ENCODE measurements at places on chromosomes 2 and 18.

DNA sequence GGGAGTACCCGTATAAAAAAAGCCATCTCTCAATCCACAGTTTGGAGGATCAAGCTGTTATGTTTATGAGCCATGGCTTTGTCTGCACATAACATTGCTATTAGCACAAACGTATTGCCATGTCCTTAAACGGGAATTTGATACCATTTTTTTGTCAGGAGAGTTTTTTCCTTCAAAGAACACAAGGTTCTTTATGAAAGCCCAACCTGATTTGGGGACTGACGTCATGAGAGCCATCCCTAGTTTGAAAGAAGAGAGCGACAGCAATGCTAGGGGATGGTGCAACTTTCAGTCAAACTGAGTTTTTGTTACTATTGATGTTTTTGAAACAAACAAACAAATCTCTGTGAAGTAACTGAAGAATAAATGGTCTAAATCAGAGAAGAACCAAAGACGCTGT, 376.6 kb downstream of the EIPR1 start:
- no peak for DNase-seq

DNA sequence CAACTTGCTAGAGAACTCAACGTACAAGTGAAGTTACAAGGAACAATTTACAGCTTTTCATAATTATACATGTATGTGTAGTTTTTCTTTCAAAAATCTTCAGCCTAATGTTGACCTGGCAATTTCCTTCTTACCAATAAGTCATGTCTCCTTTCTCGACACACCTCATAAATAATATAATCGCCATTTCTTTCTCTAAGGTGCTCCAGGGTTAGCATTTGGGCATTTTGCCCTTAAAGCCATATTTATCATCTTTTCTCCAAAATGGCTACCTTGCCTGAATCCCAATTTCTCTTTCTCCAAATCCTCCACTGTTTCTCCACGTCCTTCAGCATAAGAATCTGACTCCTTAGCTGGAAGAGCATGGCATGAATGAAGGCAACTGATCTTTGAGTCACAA, 50.3 kb upstream of the RAB27B start:
- DNase-seq: no peak

DNA sequence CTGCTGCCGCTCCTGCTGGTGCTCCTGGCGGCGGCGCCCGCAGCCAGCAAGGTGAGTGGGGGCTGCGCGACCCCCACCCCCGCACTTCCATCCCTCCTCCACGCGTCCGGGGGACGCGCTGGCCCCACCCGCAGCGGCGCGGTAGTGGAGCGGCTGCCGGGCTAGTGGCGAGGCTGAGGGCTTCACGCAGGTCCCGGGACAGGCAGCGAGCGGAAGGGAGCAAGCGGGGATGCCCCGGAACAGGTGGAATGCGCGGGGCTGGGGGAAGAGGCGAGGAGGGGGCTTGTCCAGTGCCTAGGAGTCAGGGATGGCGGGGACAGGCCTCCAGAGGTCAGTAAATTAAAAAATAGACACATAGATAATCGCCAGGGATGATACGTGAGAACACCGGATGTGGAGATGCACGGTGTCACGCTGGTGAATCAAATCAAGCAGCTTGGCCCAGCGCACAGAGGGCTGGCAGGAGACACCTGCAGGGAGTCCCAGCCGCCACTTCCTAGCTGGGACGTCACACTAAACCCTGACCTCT, 403 bp downstream of the COL4A3 start:
- no peak for DNase-seq

DNA sequence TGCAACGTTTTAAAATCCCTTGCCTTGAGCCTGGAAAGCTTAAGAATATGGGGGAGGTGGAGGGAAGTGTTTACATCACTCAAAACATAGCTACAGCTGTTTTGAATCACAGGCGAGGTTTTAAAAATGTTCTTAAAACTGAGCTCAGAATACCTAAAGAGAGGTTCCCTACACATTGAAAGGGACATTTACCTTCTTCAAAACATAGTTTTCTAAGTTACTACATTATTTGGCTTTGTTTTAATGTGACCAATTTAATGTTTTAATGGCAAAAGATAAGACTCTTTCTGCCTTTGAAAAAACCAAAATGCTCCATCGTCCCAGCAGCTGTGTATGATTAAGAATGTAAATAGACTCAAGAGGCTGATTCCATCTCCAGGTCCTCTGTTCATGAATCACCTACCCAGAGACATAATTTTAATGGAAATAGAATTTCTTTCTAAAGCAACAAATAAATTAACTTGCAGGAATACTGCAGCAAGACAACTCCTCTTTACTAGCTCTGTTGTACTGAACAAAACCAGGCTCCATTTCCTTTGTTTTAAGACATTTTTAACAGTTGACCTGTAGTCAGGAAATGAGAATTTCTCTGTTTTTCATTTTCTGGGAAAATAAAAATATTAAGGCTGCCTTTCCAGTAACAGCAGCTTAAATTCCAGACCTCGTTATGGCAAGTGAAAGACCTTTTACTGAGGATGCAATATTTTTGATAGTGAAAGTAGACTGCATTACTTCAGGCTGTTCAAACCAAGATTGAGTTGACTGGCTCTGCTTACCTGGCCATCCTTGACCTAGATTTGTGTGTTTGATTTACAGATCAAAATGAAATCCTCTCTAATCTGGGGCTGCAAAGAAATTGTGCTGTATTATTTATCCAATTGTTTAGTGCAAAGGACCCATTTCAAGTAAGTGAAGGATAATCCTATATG, 33.7 kb upstream of the WDR75 start:
- no peak for DNase-seq

- no peak for DNase-seq
Observed at GRCh38 chr2:23422089-23423061, 37.4 kb downstream of the KLHL29 start.

All from NCI-H526 (cell line).